Spinal cord (tissue), 10 donors: ENCODE measurements at places on chromosomes 6 and 20. TPM values are rescaled to one million over a fixed set of nuclear protein-coding genes. Genes with fewer than 3 reads are reported as not detected.

DNA sequence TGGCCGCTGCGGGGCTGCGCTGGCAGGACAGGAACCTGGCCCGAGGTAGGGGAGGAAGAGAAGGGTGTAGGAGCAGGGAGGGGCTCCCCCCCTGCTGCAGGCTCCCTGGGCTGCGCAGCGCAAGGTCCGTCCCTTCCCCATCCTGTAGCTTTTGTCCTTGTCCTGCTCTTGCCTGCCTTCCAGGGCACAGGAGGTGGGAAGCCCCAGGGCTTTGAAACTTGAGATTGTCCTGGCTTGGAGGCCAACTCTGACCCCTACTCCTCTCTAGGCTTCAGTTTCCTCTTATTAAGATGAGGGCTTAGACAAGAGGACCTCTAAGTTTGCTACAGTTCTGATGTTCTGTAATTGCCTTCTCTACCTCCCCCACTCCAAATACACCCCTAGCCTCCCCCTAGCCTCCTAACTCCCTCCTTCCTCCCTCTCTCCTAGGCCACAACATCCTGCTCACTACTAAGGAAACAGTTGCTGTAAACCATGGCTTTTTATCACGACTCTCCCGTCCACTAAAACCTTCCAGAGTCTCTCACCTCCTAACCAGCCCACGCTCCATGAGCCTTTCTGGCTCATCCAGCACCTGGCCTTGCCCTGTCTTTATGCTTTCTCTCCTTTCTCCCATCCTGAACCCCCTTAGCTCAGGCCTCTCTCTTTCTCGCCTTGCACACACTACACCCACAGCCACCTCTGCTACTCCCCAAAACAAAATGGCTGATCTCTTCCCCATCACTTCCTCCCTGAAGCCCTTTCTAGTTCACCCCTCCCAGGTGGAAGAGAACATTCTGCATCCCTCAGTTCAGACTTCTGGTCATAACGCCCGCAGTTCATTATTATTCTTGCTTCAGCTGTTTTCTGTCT lies 10.2 kb downstream of the UNC5CL start:
- peaks cover 4% of the 10 kb centered on the region for H3K27me3 ChIP-seq
- peak; percentile 20 for DNase-seq
- peaks cover 15% of the 10 kb centered on the region for H3K4me1 ChIP-seq
- peak overlapping the region; percentile 42 for H3K4me3 ChIP-seq

GRCh38 chr20:35240083-35240810 lies 13.8 kb downstream of the MMP24 start:
- no peak overlapping the region for H3K4me3 ChIP-seq
- H3K27ac ChIP-seq: no peak overlapping the region
- H3K27me3 ChIP-seq: no peaks in the 10 kb centered on the region
- peaks cover 8% of the 10 kb centered on the region for H3K36me3 ChIP-seq
- no peaks in the 10 kb centered on the region for H3K4me1 ChIP-seq

- no peak overlapping the region for H3K4me3 ChIP-seq
- no peaks in the 10 kb centered on the region for H3K36me3 ChIP-seq
- no peaks in the 10 kb centered on the region for H3K27me3 ChIP-seq
- no peak for DNase-seq
- H3K4me1 ChIP-seq: no peaks in the 10 kb centered on the region
These were observed 49.6 kb downstream of the CD24 start for GRCh38 chr6:106924694-106925523.

DNA sequence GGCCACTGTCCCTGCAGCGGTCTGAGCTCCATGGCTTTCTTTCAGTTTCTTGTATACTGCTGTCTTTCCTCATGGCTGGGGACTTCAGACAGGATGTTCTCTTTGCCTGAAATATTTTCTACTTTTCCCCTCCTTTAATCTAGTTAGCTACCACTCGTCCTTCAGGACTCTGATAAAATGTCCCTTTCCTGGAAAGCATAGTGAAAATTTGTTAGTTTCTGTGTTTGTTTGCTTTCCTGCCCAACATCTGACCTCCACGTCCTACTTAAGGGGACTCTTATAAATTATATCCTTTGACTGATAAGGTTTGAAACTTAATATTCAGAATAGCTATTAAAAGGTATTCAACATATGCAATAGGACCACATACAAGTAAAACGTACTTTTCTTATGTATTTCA lies 48.8 kb upstream of the KLHL31 start:
- H3K4me3 ChIP-seq: no peak overlapping the region
- H3K27me3 ChIP-seq: no peaks in the 10 kb centered on the region
- no peaks in the 10 kb centered on the region for H3K4me1 ChIP-seq
- DNase-seq: no peak
- H3K27ac ChIP-seq: no peak overlapping the region
- no peaks in the 10 kb centered on the region for H3K36me3 ChIP-seq

GRCh38 chr20:61732511-61733210 lies 333.0 kb downstream of the TAF4 start:
- peaks cover 23% of the 10 kb centered on the region for H3K4me1 ChIP-seq
- DNase-seq: no peak
- peaks cover 10% of the 10 kb centered on the region for H3K36me3 ChIP-seq

- H3K4me3 ChIP-seq: no peak overlapping the region
- peaks cover 3% of the 10 kb centered on the region for H3K27me3 ChIP-seq
- no peaks in the 10 kb centered on the region for H3K36me3 ChIP-seq
- H3K27ac ChIP-seq: no peak overlapping the region
- H3K4me1 ChIP-seq: peaks cover 5% of the 10 kb centered on the region
- DNase-seq: no peak
These were observed 51.9 kb upstream of the MCUR1 start for GRCh38 chr6:13866301-13866700.

- H3K4me1 ChIP-seq: no peaks in the 10 kb centered on the region
- no peak for DNase-seq
- no peak overlapping the region for H3K4me3 ChIP-seq
These were observed 78.8 kb downstream of the COL19A1 start for GRCh38 chr6:69945192-69945591.

GRCh38 chr6:119541132-119541905 lies 191.8 kb upstream of the MAN1A1 start:
- no peaks in the 10 kb centered on the region for H3K27me3 ChIP-seq
- H3K4me3 ChIP-seq: no peak overlapping the region
- DNase-seq: no peak
- no peaks in the 10 kb centered on the region for H3K4me1 ChIP-seq
- H3K27ac ChIP-seq: no peak overlapping the region

DNA sequence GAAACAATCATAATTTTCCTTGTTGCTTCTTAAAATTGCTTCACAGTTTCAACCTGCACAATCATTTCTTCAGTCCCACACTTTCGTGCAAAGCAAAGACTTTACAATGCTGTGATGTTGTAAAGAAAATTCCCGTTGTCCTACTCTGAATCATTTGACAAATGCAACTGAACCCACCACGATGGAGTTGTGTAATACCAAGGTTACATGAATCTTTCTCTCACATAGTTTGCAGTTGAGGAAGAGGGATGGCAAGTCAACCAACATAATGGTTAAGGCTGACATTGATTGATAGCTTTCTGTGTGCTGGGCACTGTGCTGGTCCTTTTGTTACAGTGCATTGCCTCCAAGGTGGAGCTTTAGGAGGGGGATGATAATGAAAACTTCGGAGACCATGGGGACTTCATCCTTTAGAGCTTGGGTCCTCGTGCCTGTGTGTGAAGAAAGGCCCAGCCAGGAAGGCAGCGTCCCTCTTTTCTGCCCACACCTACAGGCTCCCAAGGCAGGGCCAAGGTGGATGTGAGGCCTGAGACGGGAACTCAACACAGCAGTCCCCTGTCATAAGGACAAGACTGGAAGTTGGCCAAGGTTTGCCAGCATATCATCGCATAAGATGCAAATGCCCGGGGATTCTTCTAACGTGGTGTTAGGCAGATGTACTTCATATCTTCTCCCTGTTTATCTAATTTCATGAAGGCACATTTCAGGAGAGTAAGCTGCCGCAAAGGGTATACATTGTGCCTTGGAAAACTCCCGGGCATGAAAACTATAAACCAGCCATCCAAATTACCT lies 96.9 kb downstream of the LY86 start:
- H3K36me3 ChIP-seq: no peaks in the 10 kb centered on the region
- H3K4me1 ChIP-seq: peaks cover 8% of the 10 kb centered on the region
- no peak overlapping the region for H3K27ac ChIP-seq
- H3K27me3 ChIP-seq: no peaks in the 10 kb centered on the region
- no peak for DNase-seq
- no peak overlapping the region for H3K4me3 ChIP-seq

DNA sequence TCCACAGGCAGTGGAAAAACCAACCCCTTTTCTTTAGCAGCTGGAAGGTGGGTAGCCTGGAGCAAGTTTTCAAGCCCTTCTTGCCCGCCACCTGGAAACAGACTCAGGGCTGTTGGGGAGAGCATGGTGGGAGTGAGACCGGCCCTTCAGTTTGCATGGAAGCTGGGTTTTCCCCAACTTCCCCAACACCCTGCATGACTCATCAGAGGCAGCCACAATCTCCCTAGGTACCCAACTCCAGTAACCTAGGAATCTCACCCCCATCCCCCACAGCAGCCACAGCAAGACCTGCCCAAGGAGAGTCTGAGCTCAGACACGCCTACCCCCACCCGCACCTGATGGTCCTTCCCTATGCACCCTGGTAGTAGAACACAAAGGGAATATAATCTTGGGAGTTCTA lies 86.3 kb upstream of the IRAK1BP1 start:
- H3K4me1 ChIP-seq: no peaks in the 10 kb centered on the region
- no peak for DNase-seq
- no peaks in the 10 kb centered on the region for H3K36me3 ChIP-seq
- no peak overlapping the region for H3K27ac ChIP-seq
- no peaks in the 10 kb centered on the region for H3K27me3 ChIP-seq

- H3K27ac ChIP-seq: peak overlapping the region; percentile 91
- H3K36me3 ChIP-seq: peaks cover 62% of the 10 kb centered on the region
- H3K4me1 ChIP-seq: peaks cover 35% of the 10 kb centered on the region
- peak overlapping the region; percentile 80 for H3K4me3 ChIP-seq
- no peak for DNase-seq
- H3K27me3 ChIP-seq: no peaks in the 10 kb centered on the region
These were observed 658 bp downstream of the CUL7 start for GRCh38 chr6:43052842-43053544.

GRCh38 chr6:11722805-11723631 lies 55.6 kb downstream of the ADTRP start:
- H3K27ac ChIP-seq: no peak overlapping the region
- no peaks in the 10 kb centered on the region for H3K27me3 ChIP-seq
- no peaks in the 10 kb centered on the region for H3K36me3 ChIP-seq
- H3K4me1 ChIP-seq: no peaks in the 10 kb centered on the region
- no peak for DNase-seq

- no peak for DNase-seq
- no peak overlapping the region for H3K27ac ChIP-seq
- H3K36me3 ChIP-seq: no peaks in the 10 kb centered on the region
- peaks cover 9% of the 10 kb centered on the region for H3K27me3 ChIP-seq
- H3K4me1 ChIP-seq: peaks cover 18% of the 10 kb centered on the region
These were observed 287.5 kb downstream of the LRFN2 start for GRCh38 chr6:40299681-40300080.

DNA sequence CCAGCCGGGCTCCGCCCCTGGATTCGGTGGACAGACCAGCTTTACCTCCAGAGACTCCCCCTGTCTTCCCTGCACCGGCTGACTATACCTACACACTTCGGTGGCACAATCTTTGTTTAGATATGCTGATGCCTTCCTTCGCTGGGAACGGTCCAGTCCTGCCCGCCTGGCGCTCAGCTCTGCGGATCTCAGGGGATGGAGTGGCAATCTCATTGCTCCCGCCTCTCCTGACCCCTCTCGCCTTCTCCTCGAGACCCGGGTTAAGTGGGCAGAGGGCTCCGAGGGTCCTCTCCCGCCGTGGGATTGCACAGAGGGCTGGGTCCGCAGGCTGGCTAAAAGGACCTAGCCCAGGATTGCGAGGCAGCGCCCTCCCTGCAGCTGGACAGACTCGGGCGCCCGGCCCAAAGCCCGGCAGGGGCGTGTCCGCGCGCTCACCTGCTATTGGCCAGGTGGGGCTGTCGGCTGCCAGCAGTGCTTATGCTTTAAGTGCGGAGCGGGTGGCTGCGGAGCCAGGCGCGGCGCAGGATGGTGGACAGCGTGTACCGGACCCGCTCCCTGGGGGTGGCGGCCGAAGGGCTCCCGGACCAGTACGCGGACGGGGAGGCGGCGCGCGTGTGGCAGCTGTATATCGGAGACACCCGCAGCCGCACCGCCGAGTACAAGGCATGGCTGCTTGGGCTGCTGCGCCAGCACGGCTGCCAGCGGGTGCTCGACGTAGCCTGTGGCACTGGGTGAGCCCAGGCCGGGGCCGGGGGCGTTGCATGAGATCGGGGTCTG lies at the start of gene GNMT:
TSS of gene GNMT (plus strand) at position 512 of the 777 bp plus-strand sequence. CDS start at position 526, 14 bp downstream.
- no peak within 1 kb of the TSS for H3K27ac ChIP-seq
- H3K4me3 ChIP-seq: peak within 1 kb of the TSS; percentile 47
- H3K27me3 ChIP-seq: peaks cover 11% of the 10 kb centered on the region
- peaks cover 46% of the 10 kb centered on the region for H3K36me3 ChIP-seq

DNA sequence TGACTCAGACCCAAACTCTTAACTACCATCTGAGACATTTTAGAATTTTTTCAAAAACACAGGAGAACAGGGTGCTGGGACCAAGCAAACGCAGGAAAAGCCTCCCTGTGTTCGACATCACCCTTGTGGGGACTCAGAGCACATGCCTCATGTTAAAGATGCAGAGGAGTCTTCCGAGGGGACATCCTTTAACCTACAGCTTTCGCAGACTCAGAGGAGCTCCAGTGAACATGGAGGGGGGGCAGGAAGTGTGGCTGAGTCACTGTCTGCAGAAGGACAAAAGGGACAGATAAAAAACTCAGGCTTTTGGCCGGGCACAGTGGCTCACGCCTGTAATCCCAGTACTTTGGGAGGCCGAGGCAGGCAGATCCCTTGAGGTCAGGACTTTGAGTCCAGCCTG lies 15.1 kb downstream of the BMP7 start:
- peaks cover 26% of the 10 kb centered on the region for H3K4me1 ChIP-seq
- H3K27ac ChIP-seq: no peak overlapping the region
- H3K36me3 ChIP-seq: no peaks in the 10 kb centered on the region
- no peak for DNase-seq

- no peak overlapping the region for H3K27ac ChIP-seq
- no peaks in the 10 kb centered on the region for H3K36me3 ChIP-seq
- no peak overlapping the region for H3K4me3 ChIP-seq
These were observed 476.8 kb upstream of the ADGRB3 start for GRCh38 chr6:68158256-68158655.

The LINC00237 gene
- total RNA-seq: 6.5 TPM

The NNAT gene
- total RNA-seq: 1,965 TPM

The CRIP3 gene
- 5.7 TPM for total RNA-seq

The NKX2-2 gene
- 6.6 TPM for total RNA-seq

The PPP1R16B gene
- total RNA-seq: 22.0 TPM
